HL-60 (cell line): ENCODE measurements at places on chromosomes 13 and 19.

DNA sequence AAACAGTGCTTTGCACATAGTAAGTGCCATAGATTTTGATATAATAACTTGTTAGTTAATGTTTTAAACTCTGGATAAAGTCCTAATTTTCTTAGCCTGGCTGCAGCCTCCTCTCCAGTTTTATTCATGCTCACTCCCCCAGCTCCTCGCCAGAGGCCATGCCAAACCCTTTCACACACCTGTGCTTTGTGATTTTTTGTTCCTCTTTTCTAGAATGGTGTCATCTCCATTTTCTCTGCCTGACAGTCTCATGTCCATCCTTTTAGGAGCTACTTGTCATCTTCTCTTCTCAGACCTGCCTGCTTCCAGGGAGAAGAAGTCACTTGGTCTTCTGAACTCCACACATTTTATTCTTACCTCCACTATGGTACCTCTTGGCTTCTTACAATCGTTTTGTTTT is 55.8 kb upstream of the SPATA13 start:
- DNase-seq = no peak

DNA sequence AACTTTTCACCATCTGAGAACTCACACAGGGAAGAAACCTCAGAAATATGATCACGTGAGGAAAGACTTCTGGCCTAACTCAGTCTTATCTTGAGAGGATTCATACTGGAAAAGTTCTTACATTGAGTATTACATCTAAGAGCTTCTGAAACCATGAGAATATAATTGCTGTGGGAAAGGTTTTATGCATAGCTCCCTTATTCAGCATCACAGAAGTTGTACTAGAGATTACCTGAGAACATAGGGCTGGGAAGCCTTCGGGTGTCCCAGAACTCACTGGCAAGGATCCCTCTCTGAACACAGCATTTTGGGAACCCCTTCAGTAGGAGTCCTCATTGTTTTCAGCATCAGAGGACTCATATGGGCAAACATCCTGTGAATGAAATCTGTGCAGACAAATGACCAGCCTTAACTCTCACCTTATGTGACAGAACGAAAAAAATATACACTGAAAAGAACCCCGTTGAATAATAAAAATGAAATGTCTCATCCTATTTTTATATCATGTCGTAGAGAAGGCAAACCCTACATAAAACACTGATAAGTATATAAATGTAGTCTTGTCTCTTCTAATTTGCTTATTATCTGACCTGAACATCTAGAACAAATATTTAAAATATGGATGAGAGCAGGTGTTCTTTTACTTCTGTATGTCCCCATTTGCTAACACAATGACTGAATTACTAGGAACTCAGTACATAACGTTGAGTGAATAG is 14.2 kb downstream of the ZNF274 start:
- DNase-seq = peak; percentile 9

DNA sequence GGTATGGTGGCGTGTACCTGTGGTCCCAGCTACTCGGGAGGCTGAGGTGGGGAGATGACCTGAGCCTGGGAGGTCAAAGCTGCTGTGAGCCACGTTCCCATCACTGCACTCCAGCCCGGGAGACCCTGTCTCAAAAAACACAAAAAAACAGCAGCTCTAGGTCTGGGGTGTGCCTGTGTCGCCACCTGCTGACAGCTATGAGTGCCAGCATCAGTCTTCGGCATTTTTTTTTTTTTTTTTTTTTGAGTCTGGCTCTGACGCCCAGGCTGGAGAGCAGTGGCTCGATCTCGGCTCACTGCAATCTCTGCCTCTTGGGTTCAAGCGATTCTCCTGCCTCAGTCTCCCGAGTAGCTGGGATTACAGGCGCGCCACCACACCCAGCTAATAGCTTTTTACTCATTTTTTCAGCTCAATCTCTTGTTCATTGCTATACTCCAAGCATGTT is 10.1 kb downstream of the AP2S1 start:
- DNase-seq = peak; percentile 30

DNA sequence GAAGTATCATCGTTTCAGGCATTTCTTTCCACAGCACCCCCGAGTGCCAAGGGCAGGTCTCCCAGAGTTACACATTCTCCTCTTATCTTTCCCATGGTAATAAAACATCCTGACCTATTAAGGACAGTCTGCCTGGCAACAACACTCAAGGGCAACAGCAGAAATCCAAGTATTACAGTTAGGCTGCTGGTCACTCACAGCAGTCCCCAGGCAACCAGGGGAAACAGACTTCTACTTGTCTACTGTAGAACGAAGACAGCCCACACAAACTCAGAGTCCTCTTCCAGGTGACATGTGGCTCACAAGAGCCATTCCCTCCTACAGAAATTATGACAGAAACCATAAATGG is 24.3 kb downstream of the RCBTB1 start:
- no peak for DNase-seq

DNA sequence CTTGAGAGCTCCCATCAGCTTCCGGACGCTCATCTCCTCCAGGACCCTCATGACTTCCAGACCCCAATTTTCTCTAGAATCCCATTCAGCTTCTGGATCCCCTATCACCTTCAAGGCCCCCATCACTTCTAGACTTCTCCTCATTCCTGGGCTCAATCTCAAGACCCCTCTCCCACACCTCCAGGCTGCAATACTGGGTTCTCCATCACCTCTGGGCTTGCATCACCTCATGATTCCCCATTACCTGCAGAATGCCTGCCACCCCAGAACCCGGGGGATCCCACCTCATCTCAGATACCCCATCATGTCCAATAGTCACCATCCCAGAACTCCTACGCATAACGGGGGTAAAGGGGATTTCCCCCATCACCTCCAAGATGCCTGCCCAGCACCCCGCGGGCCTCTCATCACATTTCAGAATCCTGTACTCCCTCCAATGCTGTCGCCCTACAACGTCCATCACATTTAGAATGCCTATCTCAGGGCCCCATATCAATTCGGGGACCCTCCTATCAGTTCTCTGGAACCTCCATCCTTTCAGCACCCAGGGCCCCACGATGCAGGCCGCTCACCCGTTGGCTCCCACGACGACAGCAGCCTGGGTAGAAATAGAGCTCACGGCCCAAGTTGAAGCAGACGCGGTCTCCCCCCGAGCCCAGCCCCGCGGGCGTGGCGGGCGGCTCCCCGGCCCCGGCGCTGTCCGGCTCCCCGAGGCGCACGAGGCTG is 738 bp downstream of the DMWD start:
- DNase-seq = no peak

DNA sequence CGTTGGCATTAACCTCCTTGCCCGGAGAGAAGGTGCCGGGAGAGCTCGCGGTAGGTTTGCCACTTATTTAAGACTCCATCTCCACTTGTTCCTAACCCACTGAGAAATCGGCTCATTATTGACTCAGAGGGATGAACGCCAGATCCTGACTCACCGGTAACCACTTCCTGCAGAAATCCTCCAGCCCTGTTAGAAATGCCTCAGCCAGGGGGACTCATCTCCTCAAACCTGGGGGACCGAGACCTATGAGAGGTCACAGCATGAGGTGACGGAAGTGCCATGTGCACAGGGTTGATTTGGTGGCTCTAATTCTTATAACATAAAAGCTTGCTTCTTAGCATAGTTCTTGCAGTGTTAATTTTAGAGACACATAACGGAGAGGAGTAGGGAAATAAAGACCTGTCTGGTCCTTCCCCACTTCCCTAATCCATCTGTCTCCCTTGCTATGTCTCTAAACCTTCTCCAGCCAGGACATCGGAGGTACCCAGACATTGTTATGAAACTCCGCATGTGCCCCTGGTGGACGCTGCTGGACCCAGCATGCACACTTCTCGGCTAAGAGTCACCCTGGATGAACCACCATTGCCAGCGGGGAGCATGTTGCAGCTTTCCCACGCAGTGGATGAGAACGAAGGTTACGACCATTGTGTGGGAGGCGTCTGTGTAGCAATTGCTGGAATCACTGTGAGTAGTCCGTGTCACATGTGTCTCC is 158.9 kb downstream of the EFNB2 start:
- DNase-seq = no peak

DNA sequence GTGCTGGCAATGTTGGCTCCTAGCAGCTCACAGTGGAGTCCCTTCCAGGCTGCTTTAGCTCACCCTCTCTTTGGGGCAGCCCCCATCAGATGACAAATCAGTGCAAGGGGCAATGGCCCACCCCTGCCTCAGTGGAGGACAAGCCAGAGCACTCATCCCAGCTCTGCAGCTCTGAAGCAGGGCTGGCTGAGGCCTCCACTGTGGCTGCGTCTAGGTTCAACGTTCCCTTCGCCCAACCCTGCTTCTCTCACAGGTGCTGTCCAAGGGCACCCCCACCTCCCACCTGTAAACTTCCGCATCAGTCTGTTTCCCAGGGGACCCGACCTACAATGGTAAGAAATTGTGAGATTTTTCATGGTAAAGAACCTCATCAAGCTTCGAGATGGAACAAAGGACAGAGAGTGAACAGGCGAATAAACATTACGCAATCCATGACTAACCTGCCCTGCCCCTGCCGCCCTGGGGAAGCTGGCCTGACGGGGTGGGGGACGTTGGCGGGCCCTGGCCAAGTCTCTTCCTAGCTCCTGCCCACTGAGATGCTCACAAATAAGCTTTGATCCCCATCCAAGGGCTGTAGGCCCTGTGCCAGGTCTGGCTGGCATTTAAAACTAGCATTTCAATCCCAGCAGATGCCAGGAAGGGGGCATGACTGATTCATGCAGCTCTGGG is 40.5 kb downstream of the DZIP1 start:
- no peak for DNase-seq

DNA sequence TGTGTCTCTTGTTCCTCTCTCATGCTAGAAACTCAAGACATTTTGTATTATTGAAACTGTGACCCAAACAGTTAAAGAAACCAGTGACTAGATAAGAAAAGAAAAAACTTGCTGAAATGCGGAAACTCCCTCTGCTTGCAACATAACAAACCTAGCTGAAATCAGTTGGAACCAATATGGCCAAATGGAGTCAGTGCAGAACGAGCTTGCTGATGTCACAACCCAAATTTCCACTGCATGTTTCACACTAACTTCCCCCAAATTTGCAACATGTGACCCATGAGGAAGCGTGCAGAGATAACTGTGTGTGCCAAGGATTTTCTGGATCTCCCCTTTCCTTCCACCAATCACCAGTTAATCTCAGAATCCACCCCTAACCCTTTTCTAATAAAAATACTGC is 208.0 kb downstream of the DLEU7 start:
- DNase-seq = peak; percentile 98

DNA sequence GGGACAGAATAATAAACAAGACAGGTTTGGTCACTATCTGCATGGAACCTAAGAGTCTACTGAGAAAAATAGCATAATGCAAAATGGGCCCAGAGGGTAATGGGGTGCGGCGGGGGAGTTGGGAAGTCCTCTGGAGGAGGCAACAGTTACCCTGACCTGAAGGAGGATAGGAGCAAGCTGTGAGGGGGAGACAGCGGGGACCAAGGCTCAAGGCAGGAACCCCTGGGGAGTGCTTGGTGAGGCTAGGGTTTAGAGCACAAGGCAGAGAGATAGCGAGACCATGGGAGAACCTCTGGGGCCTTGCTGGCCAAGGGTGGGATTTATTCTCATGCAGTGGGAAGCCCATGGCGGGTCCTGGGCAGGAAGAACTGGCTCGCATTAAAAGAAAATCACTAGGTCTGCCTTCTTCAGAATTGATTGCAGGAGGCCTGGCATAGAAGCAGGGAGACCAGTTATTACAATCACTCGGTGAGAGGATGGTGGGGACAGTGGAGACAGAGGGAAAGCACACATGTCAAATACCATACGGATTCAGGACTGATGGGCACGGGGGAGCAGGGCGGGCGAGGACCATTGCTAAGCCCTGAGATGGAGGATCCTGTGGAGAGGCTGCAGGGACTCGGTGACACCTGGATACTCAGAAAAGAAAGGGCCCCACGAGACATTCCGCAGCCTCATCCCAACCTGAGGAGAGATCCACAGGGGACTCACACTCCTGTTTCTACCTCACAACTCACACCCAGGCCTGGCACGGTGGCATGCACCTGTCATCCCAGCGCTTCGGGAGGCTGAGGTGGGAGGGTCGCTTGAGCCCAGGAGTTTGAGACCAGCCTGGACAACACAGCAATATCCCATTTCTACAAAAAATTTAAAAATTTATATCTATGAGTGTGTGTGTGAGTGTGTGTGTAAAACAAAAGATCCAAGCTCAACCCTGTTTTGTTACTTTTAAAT is 110.4 kb downstream of the URI1 start:
- no peak for DNase-seq

- DNase-seq = no peak
These were observed 13.8 kb downstream of the CEACAM1 start for GRCh38 chr19:42514449-42514848.

- DNase-seq = peak; percentile 47
These were observed 15.4 kb downstream of the RELB start for GRCh38 chr19:45016388-45017314.
